Breast epithelium (tissue), 4 donors: ENCODE measurements at places on chromosomes 1 and 21. TPM values are rescaled to one million over a fixed set of nuclear protein-coding genes. Genes with fewer than 3 reads are reported as not detected.

ASPM gene
- total RNA-seq, result 3.2 TPM

LCE3E gene
- not detected for total RNA-seq

SMPDL3B gene
- not detected for total RNA-seq

SELENON gene
- 16.6 TPM for total RNA-seq

CNR2 gene
- not detected for total RNA-seq

IFNLR1 gene
- 10.7 TPM for total RNA-seq

C1orf216 gene
- 16.0 TPM for total RNA-seq

TCEA3 gene
- total RNA-seq, result 8.5 TPM

FASLG gene
- total RNA-seq, result not detected

KRTAP12-2 gene
- not detected for total RNA-seq

FABP3 gene
- 7.9 TPM for total RNA-seq

OR2G6 gene
- total RNA-seq, result not detected

FCRLB gene
- 0.15 TPM for total RNA-seq

INSRR gene
- total RNA-seq, result not detected

DLGAP3 gene
- 0.16 TPM for total RNA-seq

FOXJ3 gene
- 57.7 TPM for total RNA-seq

BACE2 gene
- 67.5 TPM for total RNA-seq

SMIM1 gene
- 4.6 TPM for total RNA-seq

CRYBG2 gene
- total RNA-seq, result 0.66 TPM

ADAR gene
- 71.4 TPM for total RNA-seq

OR2T29 gene
- total RNA-seq, result not detected

FYB2 gene
- 11.3 TPM for total RNA-seq

TRIM46 gene
- 0.98 TPM for total RNA-seq

CLCA1 gene
- total RNA-seq, result not detected

DNAJC6 gene
- 4.2 TPM for total RNA-seq

LHX8 gene
- not detected for total RNA-seq

FCRL4 gene
- total RNA-seq, result under 0.01 TPM

MATN1 gene
- total RNA-seq, result not detected

GRIK3 gene
- 10.0 TPM for total RNA-seq

POU3F1 gene
- not detected for total RNA-seq

KRTAP21-2 gene
- not detected for total RNA-seq

SYT14 gene
- total RNA-seq, result 0.73 TPM

HHIPL2 gene
- not detected for total RNA-seq

MYBPH gene
- total RNA-seq, result not detected

THEM5 gene
- total RNA-seq, result not detected

KCNJ9 gene
- not detected for total RNA-seq

CLCNKA gene
- total RNA-seq, result 1.1 TPM

LCE1C gene
- not detected for total RNA-seq

SERPINC1 gene
- total RNA-seq, result not detected

ANKRD35 gene
- 6.4 TPM for total RNA-seq

KRTAP19-1 gene
- not detected for total RNA-seq

LEPROT gene
- 71.1 TPM for total RNA-seq

S100A7 gene
- not detected for total RNA-seq

HRNR gene
- not detected for total RNA-seq

ANKRD65 gene
- 16.0 TPM for total RNA-seq

LPAR3 gene
- not detected for total RNA-seq
